NCI-H2029 treated with DMSO at 0.1 percent for 48 hours (cell line): ENCODE measurements at places on chromosomes 3 and 15.

- no peak for DNase-seq
Observed at GRCh38 chr3:11272906-11273574, 843 bp downstream of the ATG7 start.

GRCh38 chr3:63864008-63864964 is 619 bp downstream of the ATXN7 start:
- DNase-seq, result no peak

- no peak for DNase-seq
Observed at GRCh38 chr3:73036694-73037591, 24.5 kb upstream of the EBLN2 start.

- no peak for DNase-seq
Observed at GRCh38 chr3:139759470-139759869, 81.7 kb upstream of the NMNAT3 start.

DNA sequence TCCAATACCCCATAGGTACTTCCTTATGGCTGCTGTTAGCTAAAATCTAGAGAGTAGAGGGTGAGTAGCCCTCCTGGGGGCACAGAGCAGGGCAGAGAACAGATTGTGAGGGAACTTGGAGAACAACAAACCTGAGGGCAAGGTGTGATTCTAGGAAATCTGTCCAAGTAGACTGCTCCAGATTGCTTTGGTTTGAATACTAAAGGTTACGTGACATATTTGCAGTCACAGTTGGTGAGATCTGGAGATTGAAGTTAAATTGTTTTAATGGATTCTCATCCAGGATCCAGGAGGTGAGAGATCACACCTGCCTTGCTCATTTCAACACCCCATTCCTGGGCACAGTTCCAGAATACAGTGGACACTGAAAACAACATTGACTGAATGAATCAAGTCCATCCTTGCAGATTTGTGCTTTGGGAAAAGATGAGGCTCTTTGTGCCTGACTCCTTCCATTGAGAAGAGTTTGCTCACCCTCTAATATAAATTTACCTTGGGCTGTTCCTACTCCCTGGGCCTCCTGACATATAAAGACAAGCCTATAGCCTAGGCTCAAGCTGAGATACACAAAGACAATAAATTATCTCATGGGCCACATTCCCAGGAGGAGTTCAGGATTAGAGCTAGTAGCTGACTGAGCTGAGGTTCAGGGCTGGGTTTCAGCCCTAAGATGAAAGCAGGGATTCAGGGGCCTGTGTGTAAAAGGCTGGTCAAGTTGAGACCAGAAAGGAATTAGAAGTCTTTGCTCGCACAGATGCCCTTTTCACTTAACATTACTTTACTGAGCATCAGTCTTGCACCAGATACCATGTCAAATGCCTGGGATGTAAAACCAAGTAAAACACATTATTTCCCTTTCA is 400.9 kb upstream of the MCTP2 start:
- DNase-seq, result no peak

DNA sequence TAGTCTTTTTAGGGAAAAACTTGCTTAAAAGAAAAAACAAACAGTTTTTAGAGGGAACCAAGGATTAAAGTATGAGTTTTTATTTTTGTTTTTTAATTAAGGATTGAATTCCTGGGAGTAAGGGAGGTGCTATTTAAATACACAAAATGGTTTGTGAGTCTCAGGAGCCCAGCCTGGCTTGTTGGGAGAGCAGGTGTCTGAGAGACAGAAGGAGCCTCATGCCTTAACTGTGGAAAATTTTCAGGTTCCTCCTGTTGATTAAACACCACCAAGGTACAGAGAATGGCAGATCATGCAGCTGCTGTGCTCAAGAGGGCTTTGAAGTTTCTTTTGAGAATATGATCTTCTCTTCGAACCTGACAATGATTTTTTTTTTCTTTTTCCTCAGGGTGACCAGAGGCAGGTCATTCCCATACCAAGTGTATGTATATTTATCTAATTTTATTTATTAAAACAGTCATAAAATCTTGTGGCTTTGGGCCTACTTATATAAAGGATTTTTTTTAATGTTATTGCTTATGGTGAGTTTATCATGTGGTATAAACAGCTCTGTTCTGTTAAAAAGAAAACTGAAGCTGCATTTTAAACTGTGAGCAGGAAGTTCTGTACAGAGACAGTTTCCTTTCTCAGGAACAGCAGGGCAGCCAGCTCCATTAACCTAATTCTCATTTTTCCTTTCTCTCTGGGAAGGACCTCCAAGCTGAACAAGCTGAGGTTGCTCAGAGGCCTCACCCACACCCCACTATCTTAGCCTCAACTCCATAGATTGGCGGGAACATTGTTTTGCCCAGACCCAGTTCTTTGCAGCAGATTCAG is 33.7 kb upstream of the VILL start:
- no peak for DNase-seq

- peak; percentile 86 for DNase-seq
Observed at GRCh38 chr3:194141415-194142155, 5.6 kb downstream of the HES1 start.

DNA sequence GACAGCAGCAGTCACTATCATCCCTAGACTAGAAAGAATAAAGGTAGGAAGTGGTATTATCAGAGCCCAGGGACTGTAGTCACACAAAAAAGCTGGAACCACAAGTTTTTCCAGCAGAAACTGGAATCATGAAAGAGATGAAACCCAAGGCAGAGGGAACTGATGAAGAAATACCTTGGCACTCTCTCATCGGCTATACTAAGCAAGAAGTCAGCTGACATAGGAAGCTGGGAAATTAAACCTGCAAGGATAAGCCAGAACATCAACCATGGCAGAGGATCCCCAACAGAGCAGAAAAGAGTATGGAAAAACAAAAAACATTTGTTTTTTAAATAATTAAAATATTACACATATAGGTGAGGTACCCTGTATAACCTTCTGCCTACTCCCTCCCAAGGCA is 86.5 kb downstream of the AQR start:
- DNase-seq, result no peak

GRCh38 chr3:82467051-82467450 is 705.6 kb upstream of the GBE1 start:
- DNase-seq, result no peak

DNA sequence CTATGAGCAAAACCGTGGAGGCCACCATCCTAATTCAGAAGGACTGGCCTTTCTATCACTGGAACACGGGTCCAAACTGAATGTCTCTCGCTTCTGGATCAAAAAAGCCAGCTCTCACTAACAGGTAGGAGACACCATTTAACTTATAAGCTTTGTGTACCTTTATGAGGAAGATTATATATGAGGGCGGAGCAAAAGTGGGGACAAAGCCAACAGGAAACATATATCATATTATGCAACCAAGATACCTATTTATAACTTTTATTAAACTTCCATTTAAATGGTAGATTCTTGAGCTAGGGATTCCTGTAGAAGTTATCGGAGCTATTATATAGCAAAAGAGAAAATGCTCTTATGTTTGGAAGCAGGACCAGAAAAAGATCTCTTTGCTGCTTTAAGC is 78.4 kb downstream of the IGF2BP2 start:
- no peak for DNase-seq
